Activated CD8-positive, alpha-beta memory T cell treated with anti-CD3 and anti-CD28 coated beads, Interleukin-2, amount 10 ng/mL, durations not matched to agents 7 days and 5 days (primary cell): ENCODE measurements at places on chromosomes 4 and X. TPM values are rescaled to one million over a fixed set of nuclear protein-coding genes. Genes with fewer than 3 reads are reported as not detected.

The CLNK gene
- total RNA-seq = 0.18 TPM

The F8A1 gene
- 56.9 TPM for total RNA-seq

The EREG gene
- total RNA-seq = not detected

The SULT1E1 gene
- total RNA-seq = not detected

The PAK3 gene
- total RNA-seq = 0.53 TPM

The ZFP92 gene
- total RNA-seq = 1.7 TPM
